ENCODE measurements at places on chromosomes 6 and 20.
A peak's percentile ranks its signal among the peaks of the same experiment; 100 is the strongest.

DNA sequence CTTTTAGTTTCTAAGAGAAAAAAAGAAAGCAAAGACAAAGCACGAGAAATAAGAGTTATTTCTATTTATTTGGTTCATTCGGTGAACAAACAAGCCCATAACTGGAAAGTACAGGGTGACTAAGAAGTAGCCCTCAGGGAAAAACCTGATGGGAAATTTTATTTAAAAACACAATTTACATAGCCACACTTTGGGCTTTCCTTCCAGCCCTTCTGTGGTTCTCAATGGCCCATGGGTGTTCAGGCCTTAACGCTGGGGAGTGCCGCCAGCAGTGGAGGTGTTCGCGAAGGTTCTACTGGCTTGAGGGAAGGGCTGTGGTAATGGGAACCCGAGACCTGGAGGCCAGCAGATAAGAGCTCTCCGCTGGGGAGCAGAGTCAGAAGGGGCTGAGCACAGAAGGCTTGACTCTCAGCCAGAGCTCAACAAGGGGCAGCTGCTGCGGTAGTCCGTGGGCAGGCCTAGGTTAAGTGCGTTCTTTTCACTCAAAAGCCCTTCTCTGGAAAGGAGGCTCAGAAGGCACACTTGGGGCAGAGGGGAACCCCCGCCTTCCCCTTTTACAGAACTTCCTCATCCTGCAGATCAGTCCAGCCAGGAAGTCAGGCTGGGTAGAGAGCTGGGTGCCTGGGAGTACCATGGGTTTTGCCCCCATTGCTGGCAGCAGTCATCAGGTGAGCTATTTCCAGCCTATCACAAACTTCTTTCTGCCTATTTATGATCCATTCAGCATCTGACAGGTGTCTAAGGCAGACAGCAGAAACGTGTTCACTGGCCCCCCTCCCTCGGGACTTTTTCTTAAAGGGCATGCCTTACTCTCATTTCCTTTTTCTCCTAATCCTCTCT, 8.8 kb upstream of the CD83 start:
- DNase-seq: peak; percentile 27

GRCh38 chr6:71965404-71965803, 79.1 kb downstream of the RIMS1 start:
- DNase-seq: no peak

GRCh38 chr6:132830334-132830751, 16.0 kb downstream of the RPS12 start:
- DNase-seq: no peak

DNA sequence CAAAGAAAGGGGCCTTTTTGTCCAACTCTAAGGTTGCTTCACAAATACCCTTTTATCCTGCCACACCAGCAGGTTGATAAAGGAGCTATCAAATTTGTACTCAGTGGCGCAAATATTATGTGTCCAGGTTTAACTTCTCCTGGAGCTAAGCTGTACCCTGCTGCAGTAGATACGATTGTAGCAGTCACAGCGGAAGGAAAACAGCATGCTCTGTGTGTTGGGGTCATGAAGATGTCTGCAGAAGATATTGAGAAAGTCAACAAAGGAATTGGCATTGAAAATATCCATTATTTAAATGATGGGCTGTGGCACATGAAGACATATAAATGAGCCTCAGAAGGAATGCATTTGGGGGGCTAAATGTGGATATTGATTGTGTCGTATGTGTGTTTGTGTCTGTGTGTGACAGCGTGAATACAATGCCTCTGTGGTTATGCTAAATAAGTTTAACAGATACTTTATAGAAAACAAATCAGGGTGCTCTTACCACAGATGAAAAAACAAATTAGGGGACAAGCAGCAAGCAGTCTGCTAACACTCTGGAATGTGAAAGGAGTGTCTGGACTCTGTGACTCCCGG, 33.6 kb downstream of the HM13 start:
- no peak for DNase-seq

DNA sequence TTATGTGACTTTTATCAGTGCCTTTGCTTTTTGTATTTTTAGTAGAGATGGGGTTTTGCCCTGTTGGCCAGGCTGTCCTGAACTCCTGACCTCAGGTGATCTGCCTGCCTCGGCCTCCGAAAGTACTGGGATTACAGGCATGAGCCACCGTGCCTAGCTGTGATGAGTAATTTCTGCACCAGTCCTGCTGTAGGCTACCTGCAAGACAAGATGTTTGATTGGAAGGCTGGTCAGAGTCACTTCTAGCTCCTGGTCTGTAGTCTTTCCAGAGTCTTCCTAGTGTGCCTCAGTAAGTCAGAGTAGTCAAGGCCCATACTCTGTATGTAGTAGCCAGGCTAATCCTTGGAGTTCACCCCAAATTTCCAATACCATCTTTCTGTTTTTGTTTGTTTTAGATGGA, 8.9 kb downstream of the TIAM2 start:
- no peak for DNase-seq

GRCh38 chr6:79543411-79543810, 6.2 kb upstream of the LCA5 start:
- DNase-seq: no peak

DNA sequence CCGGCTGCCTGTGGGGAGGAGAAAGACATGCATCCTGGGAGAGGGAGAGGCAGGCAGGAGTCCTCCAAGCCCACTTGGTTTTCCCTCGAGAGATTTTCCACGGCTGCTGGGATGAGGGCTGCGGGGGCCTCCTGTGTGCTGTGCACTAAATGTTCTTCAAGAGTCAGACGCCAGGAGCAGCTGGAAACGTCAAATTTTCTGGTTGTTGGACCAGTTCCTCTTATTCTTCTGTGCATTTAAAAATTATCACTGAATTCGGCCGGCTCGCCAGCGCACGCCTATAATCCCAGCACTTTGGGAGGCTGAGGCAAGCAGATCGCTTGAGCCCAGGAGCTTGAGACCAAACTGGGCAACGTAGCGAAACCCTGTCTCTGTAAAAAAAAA, 32.8 kb upstream of the NTSR1 start:
- DNase-seq: no peak

- DNase-seq: peak; percentile 34
These were observed 76.8 kb downstream of the UNC5CL start for GRCh38 chr6:40962241-40962640.

DNA sequence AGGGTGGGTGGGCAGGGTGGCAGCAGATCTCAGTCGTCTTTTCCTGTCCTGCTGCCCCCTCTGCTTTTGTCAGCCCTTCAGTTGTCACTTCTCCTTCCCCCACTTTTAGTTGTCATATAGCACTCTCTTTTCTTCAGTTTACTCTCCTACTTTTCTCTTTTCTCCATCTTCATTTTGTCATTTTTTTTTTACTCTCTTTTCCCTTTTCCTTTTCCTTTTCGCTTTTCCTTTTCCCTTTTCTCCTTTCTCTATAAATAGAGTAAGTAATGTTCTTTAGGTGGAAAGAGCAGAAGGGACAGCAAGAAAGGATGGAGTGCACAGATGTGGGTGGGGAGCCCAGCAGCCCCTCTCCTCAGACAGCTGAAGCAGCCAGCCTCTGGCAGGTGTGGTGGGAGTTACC, 108.6 kb downstream of the LRRC1 start:
- no peak for DNase-seq

DNA sequence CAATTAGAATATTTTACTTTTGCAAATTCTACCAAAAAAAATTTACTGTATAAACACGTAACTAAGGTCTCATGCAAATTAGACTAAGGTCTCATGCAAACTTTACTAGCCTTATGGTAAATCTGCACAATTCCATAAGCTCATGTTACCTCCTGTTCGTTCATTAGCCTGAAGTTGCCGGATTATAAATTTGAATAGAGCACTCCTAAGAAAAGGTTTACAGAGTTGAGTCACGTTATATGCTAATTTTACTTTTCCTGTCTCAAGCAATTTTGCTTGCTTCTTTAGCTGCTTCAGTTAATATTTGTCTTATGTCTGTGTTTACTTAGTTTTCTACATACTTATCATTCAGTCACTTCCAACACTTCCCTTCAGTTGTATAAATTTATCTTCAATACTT, 1434.0 kb upstream of the EYS start:
- no peak for DNase-seq

DNA sequence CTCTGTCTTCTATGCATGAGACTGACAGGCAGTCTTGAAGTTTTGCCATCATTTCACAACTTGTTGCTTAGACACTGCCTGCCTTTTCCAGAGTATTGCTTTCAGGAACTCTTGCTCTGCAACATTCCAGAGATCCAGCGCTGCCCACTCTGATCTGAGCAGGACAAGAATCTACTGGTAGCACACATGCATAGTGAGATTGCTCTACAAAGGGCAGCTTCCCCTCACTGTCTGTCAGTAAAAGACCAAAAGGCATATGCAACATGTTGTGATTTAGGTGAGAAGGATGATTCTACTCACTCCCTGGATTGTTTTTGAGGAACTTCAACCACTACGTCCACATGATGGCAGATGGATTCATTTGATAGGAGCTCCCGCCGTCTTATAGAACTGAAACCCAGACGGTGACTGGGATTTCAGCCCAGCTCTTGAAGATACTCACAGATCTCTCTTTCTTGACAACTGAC, 259.1 kb downstream of the ARID1B start:
- DNase-seq: no peak

GRCh38 chr6:65701325-65701724, 5.7 kb downstream of the EYS start:
- no peak for DNase-seq

DNA sequence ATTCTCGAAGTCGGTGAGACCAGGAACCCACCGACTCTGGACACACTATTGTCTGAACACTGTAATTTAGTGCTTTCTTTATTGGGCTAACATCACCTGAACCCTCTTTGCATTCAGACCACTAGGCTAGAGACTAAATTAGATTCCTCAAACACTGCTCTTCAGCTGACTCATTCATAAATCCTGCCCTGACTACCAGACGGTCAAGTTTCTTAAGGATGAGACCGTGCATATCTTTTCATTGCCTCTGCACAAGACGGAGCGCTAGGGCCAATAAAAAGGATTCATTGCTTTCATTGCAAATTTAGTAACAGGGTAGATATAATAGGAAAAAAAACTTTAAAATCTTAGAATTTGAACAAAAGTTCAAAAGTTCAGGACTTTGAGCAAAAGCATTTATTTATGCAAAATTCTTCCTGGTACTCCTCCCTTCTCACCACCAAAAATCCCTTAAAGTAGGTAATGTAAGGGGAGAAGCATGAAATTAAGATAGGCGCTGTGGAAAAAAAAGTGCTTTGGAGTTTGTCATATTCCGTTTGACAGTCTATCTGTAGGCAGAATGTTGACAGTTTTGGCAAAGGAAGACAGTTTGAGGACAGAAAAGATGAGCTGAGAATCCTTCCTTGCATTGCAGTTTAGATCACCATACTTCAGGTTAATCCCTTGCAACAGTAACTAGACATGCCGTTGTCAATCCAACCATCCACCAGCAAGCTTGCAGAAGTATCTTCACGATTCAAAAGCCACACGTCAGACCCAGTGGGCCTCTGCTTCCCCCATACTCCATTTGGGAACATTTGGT, 328.6 kb upstream of the JARID2 start:
- no peak for DNase-seq

DNA sequence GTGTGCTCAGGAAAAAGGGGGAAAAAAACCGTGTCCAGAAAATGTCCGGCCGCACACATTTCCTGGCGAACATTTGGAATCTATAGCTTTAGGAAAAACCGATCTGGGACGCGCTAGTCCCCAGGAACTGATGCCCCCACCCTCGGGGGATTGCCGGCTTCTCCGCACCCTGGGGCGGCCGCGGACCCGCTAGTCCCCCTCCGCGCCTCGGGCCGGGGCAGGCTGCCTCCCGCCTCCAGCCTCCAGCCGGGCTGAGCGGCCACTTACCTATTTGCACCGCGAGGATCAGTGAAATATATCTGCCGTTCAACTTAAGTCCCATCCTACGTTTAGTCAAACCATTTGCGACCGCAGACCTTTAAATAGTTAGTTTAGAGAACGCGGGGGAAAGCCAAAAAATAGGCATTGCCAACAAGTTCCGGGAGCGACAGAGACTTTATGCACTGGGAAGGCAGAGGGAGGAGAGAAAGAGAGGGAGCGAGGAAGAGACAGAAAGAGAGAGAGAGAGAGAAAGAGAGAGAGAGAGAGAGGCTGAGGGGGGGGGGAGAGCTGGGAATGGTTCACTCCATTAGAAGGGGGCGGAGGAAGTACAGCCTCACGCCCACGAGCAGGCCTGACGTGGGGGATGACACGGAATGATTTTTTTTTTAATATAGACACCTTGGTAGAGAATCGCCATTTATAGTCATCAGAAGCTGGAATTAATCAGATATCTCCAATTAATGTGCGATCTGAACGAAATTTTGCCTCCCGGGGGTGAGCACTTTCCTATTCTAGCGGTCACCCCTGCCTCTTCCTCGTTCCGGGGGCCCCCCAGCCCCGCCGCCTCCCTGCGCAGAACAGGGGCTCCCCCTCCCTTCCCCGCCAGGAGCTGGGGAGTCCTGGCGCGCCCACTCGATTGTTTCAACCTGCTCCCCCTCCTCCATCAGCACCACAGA, at the start of gene NRN1:
TSS of gene NRN1 (minus strand) at position 498 of the 938 bp plus-strand sequence. CDS start at position 322, 176 bp downstream.
- no peak for DNase-seq

DNA sequence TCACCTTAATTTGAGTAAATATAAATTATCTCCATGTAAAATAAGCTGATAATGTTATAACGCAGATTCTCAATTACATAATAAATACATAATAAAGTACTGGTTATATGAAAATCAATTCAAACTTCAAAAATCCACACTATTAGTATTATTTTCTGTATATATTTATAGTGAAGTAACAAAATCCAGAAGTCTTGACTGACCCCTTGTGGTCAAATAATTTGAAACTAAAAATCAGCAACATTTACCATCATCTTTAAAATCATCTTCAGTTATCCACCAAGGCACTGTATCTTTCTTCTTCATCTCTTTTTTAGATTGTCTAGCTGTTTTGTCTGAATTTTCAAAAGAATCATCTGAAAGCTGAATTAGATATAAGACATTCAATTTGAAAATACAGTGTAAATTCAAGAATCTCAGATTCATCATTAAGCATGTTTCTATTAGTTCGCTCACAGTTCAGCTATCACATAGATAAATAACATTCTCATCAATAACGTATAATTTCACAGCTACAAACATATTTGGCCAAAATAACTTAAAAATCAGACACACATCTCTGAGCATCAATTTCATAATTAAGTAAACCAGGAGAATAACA, 6.5 kb downstream of the CEP162 start:
- no peak for DNase-seq

- DNase-seq: no peak
These were observed 58.9 kb downstream of the GMDS start for GRCh38 chr6:2186516-2186915.

DNA sequence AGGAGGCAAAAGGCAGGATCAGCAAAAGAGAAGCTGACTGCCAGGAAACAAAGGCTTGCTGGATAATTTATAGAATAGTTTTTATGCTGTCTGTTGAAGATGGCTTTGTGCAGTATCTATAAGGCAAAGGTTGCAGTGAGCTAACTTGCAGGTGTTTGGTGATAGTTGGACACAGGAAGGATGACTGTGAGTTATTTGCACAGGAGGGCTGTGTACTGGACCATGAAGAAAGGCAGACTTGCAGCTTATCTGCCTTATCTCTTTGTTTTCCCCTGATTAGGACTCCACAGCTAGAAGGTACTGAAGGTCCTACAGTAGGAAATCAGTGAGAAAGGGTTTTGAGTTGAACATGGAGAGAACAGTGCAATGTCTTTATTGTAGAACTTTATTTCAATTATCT, 2.1 kb downstream of the BTN1A1 start:
- no peak for DNase-seq
